ENCODE measurements at places on chromosomes 2 and 18.

- DNase-seq: no peak
These were observed 5.7 kb downstream of the SMC6 start for GRCh38 chr2:17747684-17748452.

GRCh38 chr2:61727746-61728145 is 126.1 kb downstream of the FAM161A start:
- DNase-seq: no peak

- no peak for DNase-seq
These were observed 80.9 kb downstream of the PTRHD1 start for GRCh38 chr2:24712296-24712695.

DNA sequence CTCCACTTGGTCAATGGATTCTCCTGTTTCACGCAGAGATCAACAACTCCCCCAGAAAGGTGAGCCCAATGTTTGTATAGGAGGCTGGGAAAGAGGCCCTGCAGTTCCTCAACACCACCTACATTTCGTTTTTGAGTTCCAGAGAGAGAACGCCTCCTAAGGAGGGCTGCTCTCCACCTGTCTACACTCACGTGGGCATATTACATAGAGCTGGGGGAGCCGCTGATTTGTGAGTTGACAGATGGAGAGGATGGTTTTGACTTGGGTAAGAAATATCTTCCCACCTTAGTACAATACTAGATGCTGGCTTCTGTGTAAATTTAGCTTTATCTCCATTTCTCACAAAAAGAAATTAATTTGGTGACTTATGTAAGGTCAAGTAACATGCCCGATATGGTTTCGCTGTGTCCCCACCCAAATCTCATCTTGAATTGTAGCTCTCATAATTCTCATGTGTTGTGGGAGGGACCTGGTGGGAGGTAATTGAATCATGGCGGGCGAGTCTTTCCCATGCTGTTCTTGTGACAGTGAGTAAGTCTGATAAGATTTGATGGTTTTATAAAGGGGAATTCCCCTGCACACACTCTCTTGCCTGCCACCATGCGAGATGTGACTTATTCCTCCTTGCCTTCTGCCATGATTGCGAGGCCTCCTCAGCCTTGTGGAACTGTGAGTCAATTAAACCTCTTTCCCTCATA is 274.5 kb upstream of the PXDN start:
- DNase-seq: no peak

DNA sequence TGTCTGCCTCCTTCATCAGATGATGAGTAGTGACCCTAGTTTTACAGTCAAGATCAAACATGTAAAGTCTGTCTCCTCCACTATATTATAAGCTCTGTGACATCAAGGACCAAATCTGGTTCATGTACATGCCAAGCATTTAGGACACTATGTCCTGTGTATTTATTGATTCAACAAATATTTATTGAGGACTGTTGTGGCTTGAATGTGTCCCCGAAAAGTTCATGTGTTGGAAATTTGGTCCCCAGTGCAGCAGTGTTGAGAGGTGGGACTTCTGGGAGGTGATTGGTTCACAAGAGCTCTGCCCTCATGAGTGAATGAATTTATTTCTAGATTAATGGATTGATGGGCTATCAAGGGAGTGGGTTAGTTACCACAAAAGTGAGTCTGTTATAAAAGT is 46.6 kb upstream of the FRZB start:
- no peak for DNase-seq

GRCh38 chr2:203997980-203998809 is 61.6 kb downstream of the ICOS start:
- DNase-seq: no peak

GRCh38 chr2:47214990-47215389 is 59.9 kb upstream of the STPG4 start:
- DNase-seq: no peak

- peak; percentile 77 for DNase-seq
These were observed 135.0 kb downstream of the SMAD7 start for GRCh38 chr18:48815581-48816324.

DNA sequence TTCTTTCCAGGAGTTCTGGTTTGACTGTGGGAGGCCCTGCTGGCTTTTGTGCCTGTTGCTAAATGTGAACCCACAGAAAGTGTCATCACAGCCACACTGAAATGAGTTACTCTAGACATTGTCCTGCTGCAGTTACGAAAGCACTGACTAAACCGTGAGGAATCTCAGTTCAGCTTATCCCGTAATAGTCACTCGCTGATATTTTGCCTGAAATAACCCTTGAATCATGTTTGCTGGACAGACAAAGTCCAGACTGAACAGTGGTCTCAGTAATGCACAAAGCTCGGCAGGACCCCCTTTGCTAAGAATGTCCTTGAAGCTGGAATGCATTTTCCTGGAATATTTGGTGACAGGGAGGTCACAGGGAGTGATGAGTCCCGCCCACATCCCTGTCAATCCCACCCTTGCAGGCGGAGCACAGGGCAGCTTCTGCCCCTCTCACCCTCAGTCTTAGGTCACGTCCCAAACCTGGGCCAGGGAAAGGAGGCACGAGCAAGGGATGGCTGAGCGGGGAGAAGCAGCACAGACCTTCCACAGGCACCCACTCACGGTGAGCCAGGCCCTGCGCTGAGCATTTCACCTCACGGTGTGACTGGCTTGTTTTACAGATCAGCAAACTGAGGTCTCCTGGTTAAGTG is 53.4 kb downstream of the ADI1 start:
- no peak for DNase-seq

DNA sequence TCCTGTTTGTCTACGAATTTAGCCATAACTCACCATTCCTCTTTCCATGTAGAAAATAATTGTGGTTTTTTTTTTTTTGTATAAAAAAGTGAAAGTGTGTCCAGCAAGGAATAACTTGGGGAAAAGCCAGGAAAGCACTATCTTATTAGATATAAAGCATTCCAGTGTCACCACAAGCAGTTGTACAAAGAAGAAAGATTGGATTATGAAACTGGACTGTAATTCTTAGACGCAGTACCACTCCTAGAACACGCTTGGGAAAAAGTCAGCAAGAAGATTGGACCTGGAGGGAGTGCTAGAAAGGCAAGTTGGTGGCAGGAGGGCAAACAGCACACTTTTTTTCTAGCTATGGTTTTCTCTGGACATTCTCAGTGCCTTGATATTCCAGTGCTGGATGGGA is 186.7 kb downstream of the PARD3B start:
- DNase-seq: no peak

- no peak for DNase-seq
These were observed 287.3 kb upstream of the NCKAP5 start for GRCh38 chr2:133855526-133855925.

DNA sequence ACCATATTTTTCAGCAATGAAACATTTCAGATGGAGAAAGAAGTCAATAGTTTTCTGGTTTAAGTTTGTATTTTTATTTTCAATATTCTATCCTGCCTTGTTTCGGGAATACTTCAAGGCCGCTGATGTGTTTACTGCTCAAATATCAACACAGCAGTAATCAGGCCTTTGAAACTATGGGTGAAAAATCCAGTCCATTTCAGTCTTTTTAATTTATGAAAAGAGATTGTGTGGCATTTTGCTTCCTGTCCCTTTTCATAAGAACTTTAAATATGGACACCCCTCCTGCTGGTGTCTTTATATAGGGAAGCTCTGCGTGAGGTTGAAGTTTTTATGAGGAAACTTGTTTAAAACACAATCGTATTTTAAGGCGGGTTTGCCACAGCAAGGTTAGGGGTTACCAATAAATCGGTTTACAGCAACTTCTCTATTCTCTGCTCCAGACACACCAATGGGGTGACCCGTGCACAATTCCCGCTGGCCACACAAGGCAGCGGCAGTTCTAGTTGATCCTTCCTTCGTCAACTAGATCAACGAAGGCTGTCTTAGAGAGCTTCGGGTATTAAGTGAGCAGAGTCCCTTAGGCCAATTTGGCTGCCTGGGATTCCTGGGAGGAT is 1.2 kb upstream of the TANC1 start:
- DNase-seq: peak; percentile 76

- peak; percentile 68 for DNase-seq
These were observed at the start of gene SCN7A for GRCh38 chr2:166494140-166494624. Gene SCN7A, minus strand, starts transcription at chr2:166494249. Its CDS starts 16,553 bp downstream, at chr2:166477696.

DNA sequence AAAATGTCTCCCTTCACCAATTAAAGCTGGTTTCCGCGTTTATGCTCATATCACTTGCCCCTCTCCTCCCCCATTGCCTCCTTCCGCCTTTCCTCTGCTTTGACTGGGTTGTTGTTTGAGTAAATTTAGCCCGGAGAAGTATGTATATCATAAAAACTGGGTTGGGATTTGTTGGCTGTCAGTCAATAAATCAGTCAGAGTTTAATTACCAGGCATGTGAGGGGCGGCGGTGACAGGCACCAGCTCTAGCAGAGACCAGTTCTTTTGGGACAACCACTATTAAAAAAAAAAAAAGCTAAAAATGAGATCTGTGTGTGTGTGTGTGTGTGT is 382.4 kb upstream of the SMIM21 start:
- DNase-seq: no peak
